ENCODE measurements at places on chromosomes 2 and 18.

GRCh38 chr2:235113854-235114253, 162.0 kb downstream of the SH3BP4 start:
- DNase-seq, result no peak

DNA sequence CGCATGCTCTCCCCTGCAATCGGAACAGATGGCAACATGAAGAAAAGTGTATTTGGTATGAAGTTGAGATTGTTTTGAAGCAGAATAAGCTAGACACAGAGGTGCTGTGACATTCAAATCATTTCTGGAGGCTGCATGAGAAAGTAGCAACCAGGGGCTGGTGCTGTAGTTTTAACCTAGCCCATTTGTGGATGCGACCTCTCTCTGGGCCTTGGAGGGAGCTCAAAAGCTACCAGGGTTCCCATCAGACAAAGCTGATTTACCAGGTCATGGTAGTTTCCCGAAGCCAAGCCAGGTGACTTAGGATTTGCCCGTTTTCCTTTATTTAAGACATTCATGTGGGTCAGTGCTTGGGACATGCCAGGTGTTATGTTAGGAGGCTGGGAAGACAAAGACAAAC, 77.5 kb downstream of the CIB4 start:
- no peak for DNase-seq

- DNase-seq, result no peak
Measured at GRCh38 chr2:203470371-203470770, 64.7 kb downstream of the RAPH1 start.

DNA sequence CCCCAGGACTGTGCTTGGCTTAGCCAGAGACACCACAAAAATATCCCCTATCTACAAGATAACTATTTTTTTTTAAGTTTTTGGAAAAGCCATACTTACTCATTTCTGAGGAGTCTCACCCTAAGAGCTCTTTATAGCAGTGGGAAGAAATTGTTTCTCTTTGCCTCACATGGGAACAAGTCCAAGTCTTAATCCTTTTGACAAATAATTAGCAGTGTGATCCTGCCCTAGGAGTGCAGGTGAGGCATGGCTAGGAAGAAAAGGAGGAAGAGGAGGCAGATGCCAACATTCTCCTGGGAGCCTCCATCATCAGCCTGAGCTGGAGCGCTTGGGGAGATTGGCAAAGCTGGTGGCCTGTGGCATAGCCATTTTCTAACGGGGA, 115.6 kb downstream of the STPG4 start:
- DNase-seq, result no peak

- no peak for DNase-seq
Measured at GRCh38 chr18:7370375-7370774, 139.5 kb downstream of the LRRC30 start.

Measured in cardiac septum (tissue), 1 donor.